ENCODE measurements at places on chromosomes 4 and X.
A peak's percentile ranks its signal among the peaks of the same experiment; 100 is the strongest.

DNA sequence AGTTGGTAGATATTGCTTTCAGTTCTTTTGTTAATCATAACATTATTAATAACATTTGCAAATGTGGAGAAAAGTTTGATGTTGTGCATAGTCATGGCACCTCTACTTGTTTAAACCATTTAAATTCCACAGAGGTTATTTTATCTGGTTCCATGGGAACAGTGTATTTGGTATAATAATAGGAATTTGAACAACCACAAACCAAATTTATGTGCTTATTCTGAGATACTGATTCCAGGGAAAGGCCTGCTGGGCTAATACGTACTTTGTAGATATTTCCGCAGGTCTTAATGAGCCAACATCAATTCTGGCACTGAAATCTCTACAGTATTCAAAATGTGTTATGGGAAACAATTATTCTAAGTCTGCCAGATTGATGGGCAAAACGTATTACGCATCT lies 319.0 kb downstream of the DKK2 start:
- H3K27me3 ChIP-seq = no peaks in the 10 kb centered on the region
- H3K4me3 ChIP-seq = no peak overlapping the region
- no peak overlapping the region for H3K27ac ChIP-seq
- H3K36me3 ChIP-seq = no peaks in the 10 kb centered on the region
- H3K4me1 ChIP-seq = no peaks in the 10 kb centered on the region

GRCh38 chr4:129046055-129046959 lies 47.0 kb downstream of the SCLT1 start:
- H3K4me1 ChIP-seq = no peaks in the 10 kb centered on the region
- no peak overlapping the region for H3K4me3 ChIP-seq
- DNase-seq = no peak
- H3K27me3 ChIP-seq = no peaks in the 10 kb centered on the region
- H3K27ac ChIP-seq = no peak overlapping the region

DNA sequence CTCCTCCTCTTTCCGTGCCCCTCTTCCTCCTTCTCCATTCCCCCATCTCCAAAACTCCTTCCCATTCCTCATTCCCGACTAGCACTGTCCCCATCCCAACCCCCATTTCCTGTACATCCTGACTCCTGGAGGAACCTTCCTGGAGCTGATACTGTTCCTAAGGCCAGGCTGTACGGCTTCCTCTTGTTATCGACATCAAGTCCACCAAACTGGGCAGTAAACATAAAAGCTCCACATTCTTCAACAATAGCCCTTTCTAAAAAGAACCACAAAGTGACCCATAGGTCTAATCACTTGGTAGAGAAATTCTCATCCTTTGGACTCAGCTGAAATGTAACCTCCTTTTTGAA lies 22.9 kb downstream of the AWAT2 start:
- no peaks in the 10 kb centered on the region for H3K4me1 ChIP-seq
- no peak overlapping the region for H3K27ac ChIP-seq
- no peaks in the 10 kb centered on the region for H3K27me3 ChIP-seq
- no peaks in the 10 kb centered on the region for H3K36me3 ChIP-seq
- no peak for DNase-seq

- H3K27ac ChIP-seq = no peak overlapping the region
- no peaks in the 10 kb centered on the region for H3K36me3 ChIP-seq
- no peaks in the 10 kb centered on the region for H3K27me3 ChIP-seq
- no peak overlapping the region for H3K4me3 ChIP-seq
- no peak for DNase-seq
Observed at GRCh38 chr4:78297116-78297800, 240.1 kb downstream of the FRAS1 start.

GRCh38 chr4:113811359-113811758 lies 49.8 kb upstream of the CAMK2D start:
- no peaks in the 10 kb centered on the region for H3K36me3 ChIP-seq
- H3K27me3 ChIP-seq = no peaks in the 10 kb centered on the region
- H3K4me3 ChIP-seq = no peak overlapping the region
- no peaks in the 10 kb centered on the region for H3K4me1 ChIP-seq
- H3K27ac ChIP-seq = no peak overlapping the region
- DNase-seq = no peak

- no peaks in the 10 kb centered on the region for H3K36me3 ChIP-seq
- H3K4me3 ChIP-seq = no peak overlapping the region
- DNase-seq = no peak
- peaks cover 68% of the 10 kb centered on the region for H3K4me1 ChIP-seq
- no peaks in the 10 kb centered on the region for H3K27me3 ChIP-seq
Observed at GRCh38 chr4:76216524-76216923, 2.9 kb upstream of the SCARB2 start.

DNA sequence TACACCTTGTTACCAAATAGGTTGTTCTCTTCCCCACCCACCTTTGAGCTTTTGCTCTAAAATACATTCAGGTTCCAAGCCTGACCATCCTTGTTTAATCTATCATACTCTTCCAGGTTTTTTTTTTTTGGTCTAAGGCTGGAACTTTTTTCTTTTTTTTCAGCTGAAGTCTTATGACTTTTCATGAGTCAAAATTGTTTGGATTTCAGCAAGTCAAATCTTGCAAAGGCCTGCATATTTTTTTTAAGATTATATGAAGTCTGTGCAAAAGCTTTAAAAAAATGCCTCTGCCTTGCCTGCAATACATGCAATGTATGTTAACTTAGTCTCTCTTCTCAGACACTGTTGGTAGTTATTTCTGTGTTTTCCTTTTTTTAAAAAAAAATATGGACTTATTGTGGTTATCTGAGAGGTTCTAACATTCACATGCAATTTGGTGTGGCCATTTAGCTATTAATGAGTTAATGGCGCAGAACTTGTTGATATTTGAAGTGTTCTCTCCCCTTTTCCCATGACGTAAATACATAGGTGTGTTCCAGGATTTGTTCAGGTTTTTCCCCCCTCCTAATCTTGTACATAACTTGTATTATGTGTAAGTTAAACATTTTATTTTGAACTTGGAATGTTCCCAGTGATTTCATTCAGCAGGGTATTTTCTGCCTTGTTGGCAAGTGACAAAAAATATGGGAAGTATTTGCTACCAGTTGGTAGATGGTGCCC lies 58.7 kb downstream of the CCKAR start:
- no peak overlapping the region for H3K27ac ChIP-seq
- DNase-seq = no peak
- H3K4me3 ChIP-seq = no peak overlapping the region
- no peaks in the 10 kb centered on the region for H3K27me3 ChIP-seq
- H3K36me3 ChIP-seq = no peaks in the 10 kb centered on the region

GRCh38 chrX:5771441-5771840 lies 457.2 kb downstream of the NLGN4X start:
- H3K4me3 ChIP-seq = no peak overlapping the region
- H3K27me3 ChIP-seq = no peaks in the 10 kb centered on the region
- H3K4me1 ChIP-seq = no peaks in the 10 kb centered on the region
- no peaks in the 10 kb centered on the region for H3K36me3 ChIP-seq
- H3K27ac ChIP-seq = no peak overlapping the region

DNA sequence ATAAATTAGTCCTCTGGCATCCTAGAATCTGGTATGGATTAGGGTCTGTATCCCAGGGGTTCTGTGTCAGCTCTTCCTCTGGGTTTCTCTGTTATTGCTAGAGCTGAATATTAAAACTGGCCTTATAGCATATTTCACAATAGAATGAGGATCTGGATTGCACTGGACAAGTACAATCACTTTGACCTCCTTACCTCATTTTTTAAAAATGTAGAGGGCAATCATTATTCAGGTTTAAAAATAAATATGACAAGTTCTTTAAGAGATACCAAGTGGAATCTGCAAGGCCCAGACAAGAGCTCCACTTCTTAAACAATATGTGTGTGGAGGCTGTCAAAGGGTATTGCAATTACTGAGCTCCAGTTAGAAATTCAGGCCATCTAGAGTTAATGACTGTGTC lies 1.4 kb downstream of the PALLD start:
- H3K4me1 ChIP-seq = no peaks in the 10 kb centered on the region
- H3K36me3 ChIP-seq = no peaks in the 10 kb centered on the region
- DNase-seq = no peak
- no peak overlapping the region for H3K27ac ChIP-seq

DNA sequence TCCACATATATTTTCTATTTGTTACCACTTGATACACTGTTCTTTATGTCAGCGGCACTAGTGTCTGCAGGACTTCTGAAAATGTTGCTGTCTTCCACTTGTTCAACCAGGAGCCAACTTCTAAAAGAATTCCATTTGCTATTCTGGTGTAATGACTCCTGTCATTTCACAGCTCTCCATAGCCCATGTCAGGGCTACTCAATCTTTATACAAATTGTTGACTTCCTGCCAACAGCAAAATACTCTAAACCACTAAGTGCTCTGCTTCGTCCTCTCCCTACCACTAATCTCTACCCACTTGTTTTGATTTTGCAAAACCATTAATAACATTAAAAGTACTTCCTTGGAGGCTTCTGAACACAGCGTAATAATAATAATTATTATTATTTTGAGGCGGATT lies 7.2 kb downstream of the CTSO start:
- no peak for DNase-seq
- H3K36me3 ChIP-seq = no peaks in the 10 kb centered on the region
- H3K27ac ChIP-seq = no peak overlapping the region
- no peak overlapping the region for H3K4me3 ChIP-seq
- H3K4me1 ChIP-seq = peaks cover 35% of the 10 kb centered on the region

DNA sequence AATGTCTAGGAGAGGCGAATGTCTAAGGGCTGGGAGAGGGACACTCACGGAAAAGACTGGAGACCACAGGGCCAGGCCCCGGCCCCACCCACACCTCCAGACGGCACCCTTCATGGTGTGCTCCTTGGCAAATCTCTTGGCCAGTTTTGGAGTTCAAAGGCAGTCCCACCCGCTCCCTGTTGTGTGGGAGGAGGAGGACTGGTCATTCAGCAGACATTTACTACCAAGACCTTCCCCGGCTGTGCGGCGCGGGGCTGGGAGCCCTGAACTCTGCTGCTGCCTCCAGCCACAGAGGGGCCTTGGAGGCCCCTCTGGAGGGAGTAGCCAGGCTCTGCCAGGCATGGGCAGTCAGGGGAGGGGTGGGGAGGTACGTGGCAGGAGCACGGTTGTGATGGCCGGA lies 8.7 kb upstream of the TBC1D14 start:
- DNase-seq = no peak
- H3K4me3 ChIP-seq = no peak overlapping the region

- no peak overlapping the region for H3K27ac ChIP-seq
- DNase-seq = no peak
- no peaks in the 10 kb centered on the region for H3K27me3 ChIP-seq
- H3K36me3 ChIP-seq = no peaks in the 10 kb centered on the region
- no peak overlapping the region for H3K4me3 ChIP-seq
- no peaks in the 10 kb centered on the region for H3K4me1 ChIP-seq
Observed at GRCh38 chr4:88955580-88956380, 101.2 kb downstream of the FAM13A start.

GRCh38 chrX:139720136-139720535 lies 12.2 kb upstream of the MCF2 start:
- no peaks in the 10 kb centered on the region for H3K27me3 ChIP-seq
- H3K27ac ChIP-seq = no peak overlapping the region
- no peaks in the 10 kb centered on the region for H3K4me1 ChIP-seq
- no peaks in the 10 kb centered on the region for H3K36me3 ChIP-seq
- no peak for DNase-seq
- H3K4me3 ChIP-seq = no peak overlapping the region

GRCh38 chr4:166153548-166153947 lies 280.5 kb downstream of the TLL1 start:
- H3K27ac ChIP-seq = no peak overlapping the region
- H3K36me3 ChIP-seq = no peaks in the 10 kb centered on the region
- no peaks in the 10 kb centered on the region for H3K27me3 ChIP-seq
- H3K4me1 ChIP-seq = no peaks in the 10 kb centered on the region
- no peak overlapping the region for H3K4me3 ChIP-seq

DNA sequence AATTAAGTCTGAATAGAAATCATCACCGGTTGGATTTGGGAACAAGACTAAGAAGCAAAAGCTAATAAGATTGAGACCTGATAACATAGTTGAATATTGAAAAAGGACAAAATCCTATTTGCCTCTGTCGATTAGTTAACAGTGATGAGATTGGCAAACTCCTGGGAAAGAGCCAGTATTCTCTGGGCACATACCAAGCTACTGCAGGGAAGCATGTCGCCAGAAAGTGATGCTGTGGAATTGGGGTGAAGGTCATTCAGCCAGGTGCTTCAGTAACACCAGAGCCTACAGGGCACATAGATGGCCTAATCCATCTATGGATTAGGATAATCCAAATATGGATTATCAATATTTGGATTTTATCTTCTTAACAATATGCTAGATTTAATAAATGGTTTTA lies 44.0 kb downstream of the OSTC start:
- no peaks in the 10 kb centered on the region for H3K4me1 ChIP-seq
- no peaks in the 10 kb centered on the region for H3K27me3 ChIP-seq
- peak overlapping the region; percentile 1 for H3K27ac ChIP-seq
- peak; percentile 33 for DNase-seq

DNA sequence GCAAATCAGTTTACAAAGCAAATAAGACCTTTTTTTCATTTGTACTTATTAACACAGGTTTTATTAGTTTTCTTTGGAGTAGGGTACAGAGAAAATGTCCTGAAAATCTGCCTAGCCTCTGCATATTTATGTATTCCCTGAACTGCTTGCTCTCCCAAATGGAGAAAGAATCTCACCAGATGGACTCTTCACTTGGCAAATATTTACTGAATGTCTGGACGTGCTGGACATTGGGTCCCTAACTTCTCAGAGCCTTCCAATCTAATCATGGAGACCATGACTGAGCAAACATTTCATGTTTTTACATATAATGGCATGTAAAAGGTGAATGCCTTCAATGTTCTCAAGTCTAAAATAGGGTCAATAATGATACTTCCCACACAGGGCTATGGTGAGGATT lies 126.0 kb downstream of the CHRDL1 start:
- no peaks in the 10 kb centered on the region for H3K4me1 ChIP-seq
- no peak overlapping the region for H3K27ac ChIP-seq
- no peak overlapping the region for H3K4me3 ChIP-seq
- no peaks in the 10 kb centered on the region for H3K36me3 ChIP-seq

GRCh38 chrX:113726009-113726408 lies 857.9 kb upstream of the HTR2C start:
- no peaks in the 10 kb centered on the region for H3K36me3 ChIP-seq
- no peak for DNase-seq
- no peak overlapping the region for H3K4me3 ChIP-seq
- no peak overlapping the region for H3K27ac ChIP-seq

- no peak overlapping the region for H3K27ac ChIP-seq
- no peak overlapping the region for H3K4me3 ChIP-seq
- no peaks in the 10 kb centered on the region for H3K36me3 ChIP-seq
- DNase-seq = no peak
- no peaks in the 10 kb centered on the region for H3K27me3 ChIP-seq
Observed at GRCh38 chrX:48789366-48790220, 3.2 kb downstream of the GATA1 start.

DNA sequence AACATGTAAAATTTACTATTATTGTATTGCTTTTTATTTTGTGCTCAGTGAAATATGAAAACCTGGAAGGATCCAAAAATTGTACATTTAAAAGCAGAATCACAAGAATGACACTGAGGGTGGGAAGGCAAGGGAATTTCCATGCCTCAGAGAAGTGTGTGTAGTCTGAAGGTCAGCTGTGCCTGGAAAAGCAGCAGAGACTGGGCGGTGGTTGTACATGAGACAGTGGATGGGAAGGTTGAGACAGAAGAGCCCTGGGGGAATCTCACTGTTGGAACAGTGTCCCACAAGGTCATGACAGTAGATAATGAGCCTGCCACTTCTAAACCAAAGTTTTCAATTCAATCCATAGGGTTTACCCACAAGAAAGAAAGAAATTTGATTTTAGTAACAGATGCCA lies 17.1 kb upstream of the ANTXR2 start:
- no peak for DNase-seq
- no peaks in the 10 kb centered on the region for H3K4me1 ChIP-seq
- H3K27me3 ChIP-seq = no peaks in the 10 kb centered on the region
- H3K4me3 ChIP-seq = no peak overlapping the region
- no peak overlapping the region for H3K27ac ChIP-seq

GRCh38 chrX:31807165-31807564 lies 735.3 kb upstream of the FTHL17 start:
- H3K4me1 ChIP-seq = no peaks in the 10 kb centered on the region
- no peaks in the 10 kb centered on the region for H3K27me3 ChIP-seq
- no peak for DNase-seq
- no peak overlapping the region for H3K27ac ChIP-seq
- H3K36me3 ChIP-seq = no peaks in the 10 kb centered on the region
- no peak overlapping the region for H3K4me3 ChIP-seq
